ENCODE measurements at places on chromosomes 4 and X.

- DNase-seq: no peak
These were observed 88.0 kb downstream of the ARSF start for GRCh38 chrX:3129256-3129655.

GRCh38 chr4:84480082-84480481, 19.0 kb downstream of the NKX6-1 start:
- peak; percentile 21 for DNase-seq

DNA sequence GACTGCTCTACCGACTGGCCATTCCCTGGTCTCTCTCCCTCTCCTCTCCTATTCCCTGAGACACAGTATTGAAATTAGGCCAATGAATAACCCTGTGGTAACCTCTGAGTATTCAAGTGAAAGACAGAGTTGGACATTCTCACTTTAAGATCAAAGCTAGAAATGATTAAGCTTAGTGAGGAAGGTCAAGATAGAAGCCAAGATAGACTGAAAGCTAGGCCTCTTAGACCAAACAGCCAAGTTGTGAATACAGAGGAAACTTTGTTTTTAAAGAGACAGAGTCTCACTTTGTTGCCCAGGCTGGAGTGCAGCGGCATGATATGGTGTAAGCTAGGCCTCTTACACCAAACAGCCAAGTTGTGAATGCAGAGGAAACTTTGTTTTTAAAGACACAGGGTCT, 64.6 kb downstream of the KDM6A start:
- no peak for DNase-seq

DNA sequence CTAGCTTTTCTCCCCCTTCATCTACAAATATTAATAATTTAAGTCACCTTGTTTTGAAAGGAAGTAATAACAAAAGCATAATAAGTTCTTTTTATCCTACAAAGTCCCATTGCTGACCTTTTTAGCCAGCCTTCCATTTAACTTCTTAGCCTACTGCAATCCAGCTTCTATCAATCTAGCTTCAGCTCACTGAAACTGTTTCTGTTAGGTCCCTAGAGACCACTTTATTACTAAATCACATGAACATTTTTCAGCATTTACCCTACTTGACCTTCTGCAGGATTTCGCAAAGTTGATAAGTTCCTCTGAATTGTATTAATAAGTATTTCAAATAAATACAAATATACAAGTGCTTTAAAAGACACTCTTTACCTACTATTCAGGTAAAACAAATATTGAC, 186.5 kb downstream of the ANTXR2 start:
- no peak for DNase-seq
